Posterior cingulate gyrus (tissue), 11 donors: ENCODE measurements at places on chromosomes 3 and 15.

DNA sequence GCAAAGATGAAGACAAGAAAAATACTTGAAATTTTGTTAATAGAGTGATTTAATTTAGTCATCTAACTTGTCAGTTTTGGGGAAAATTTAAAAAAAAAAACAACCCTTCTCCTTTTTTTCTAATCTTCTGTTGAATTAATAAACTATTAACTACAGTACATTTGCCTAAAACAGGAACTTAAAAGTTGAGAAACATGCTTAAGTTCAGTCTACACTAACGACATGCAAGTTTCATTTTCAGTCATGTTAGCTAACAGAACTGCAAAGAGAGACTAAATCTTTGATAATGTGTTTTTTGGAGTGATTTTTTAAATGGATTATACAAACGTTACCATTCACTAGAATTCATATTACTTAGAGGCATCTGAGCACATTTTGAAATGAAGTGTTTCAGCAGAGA lies 71.9 kb upstream of the MBNL1 start:
- no peak for DNase-seq

GRCh38 chr3:115021061-115021460 lies 126.0 kb downstream of the ZBTB20 start:
- DNase-seq, result no peak

DNA sequence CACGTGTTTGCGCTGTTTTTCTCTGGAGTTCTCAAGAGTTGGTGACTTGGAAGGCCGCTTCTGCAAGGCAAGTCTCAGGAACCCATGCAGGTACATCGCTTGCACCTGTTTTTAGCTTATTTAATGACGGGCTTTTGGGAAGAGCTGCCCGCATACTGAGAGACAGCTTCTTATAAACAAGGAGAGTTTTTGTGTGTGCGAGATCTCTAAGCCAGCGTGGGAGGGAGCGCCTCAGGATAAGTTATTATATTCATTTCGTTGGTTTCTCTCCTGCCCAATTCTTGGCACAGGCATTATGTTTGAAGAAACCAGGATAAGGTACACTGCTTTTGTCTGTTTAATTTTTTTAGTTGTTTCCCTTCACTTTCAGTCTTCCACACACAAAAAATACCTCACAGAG lies 11.4 kb upstream of the SACM1L start:
- DNase-seq, result no peak

GRCh38 chr15:67064607-67065530 lies 533 bp upstream of the SMAD3 start:
- peak; percentile 89 for DNase-seq

GRCh38 chr3:71791634-71792033 lies 6.7 kb upstream of the PROK2 start:
- DNase-seq, result no peak

- DNase-seq, result no peak
These were observed 89.3 kb downstream of the FOXP1 start for GRCh38 chr3:71494212-71494611.

- DNase-seq, result no peak
These were observed 30.2 kb upstream of the LAMP3 start for GRCh38 chr3:183192650-183193300.

DNA sequence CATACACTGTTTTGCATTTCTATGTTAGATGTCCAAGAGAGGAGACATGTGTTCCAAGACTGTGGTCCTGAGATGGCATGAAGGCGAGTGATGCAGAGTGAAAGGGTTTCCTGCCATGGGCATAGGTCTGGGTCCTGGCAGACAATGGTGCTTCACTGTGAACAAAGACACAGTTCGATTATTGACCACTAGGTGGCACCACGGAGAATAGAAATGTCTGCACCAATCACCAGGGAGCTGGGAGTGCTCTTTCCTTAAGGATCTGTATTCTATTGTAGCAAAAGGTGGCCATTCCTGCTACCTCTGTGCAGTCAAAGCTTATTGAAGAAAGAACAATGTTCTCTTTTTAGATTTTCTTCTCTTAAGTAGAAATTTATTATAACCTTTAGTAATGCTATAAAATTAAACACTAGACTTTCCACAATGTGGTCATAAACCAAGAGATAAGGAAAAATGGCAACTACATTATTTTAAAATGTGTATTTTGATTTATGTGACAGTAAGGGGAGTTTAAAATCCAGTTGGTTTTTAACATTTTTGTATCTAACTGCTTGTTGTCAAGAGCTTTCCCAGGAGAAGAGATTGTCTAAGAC lies 88.7 kb downstream of the GABRG3 start:
- DNase-seq, result no peak

DNA sequence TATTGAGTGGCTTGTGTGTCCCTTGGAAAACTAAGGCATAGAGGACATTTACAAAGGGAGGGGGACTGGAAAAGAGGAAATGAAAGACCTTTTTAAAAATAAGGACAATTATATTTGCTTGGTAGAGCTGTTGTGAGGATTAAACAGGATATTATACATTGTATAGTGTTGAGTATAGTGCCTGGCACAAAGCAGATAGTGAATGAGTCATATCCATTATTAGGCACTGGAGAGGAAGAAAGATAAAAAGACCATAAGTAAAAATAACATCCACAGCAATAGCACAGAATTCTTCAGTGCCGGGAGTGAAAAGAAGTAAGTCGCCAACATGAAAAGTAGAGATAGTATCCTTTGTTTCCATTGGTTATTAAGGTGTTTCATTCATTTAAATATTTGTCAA lies 623.3 kb downstream of the PDCD6IP start:
- no peak for DNase-seq

- no peak for DNase-seq
These were observed 33.0 kb downstream of the NLGN1 start for GRCh38 chr3:173430576-173430975.

GRCh38 chr3:67875338-67875737 lies 220.9 kb upstream of the SUCLG2 start:
- DNase-seq, result no peak

- peak; percentile 33 for DNase-seq
These were observed 78.1 kb downstream of the LSM3 start for GRCh38 chr3:14256561-14257342.

GRCh38 chr15:25731411-25731810 lies 131.7 kb downstream of the ATP10A start:
- no peak for DNase-seq

DNA sequence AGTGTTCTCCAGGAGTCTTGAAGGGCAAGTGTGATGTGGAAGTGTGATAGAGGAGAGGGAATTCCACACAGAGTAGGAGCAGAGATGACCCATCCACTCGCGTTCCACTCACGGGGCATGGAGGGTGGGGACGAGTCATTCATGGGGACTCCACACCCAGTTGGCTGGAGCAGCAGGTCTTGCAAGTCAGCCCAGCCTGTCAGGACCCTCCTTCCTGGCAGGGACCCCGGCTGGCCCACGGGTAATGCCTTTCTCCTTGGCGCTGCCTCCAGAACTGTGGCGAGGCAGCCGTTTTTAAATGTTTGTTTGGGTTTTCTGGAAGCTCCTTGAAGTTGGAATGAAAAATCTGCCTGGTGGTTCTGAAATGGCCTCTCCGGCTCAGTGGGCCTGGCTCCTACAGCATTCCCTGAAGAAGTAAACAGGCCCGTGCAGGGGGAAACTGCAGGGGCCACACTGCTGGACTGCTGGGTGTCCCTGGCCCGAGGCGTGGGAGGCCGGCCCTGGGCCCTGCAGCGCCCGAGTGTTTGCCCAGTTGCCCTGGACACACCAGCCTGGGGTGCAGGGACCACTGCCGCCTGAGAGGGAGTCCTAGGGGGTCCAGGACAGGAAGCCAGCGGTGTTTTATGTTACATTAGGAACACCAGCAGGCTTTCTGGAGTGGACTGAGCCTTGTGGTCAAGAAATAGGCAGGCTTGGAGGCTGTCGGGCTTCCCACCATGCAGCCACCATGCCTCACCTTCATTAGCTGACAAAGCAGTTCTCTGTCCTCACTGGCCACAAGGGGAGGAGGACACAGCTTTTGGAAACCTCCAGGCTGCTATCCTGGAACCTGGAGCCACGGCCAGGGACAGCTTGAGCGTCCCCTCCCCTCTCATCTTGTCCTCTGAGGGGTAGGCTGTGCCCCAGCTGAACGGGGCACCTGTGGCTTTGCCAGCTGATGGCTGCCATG lies 61.3 kb downstream of the CEMIP start:
- peak; percentile 56 for DNase-seq

DNA sequence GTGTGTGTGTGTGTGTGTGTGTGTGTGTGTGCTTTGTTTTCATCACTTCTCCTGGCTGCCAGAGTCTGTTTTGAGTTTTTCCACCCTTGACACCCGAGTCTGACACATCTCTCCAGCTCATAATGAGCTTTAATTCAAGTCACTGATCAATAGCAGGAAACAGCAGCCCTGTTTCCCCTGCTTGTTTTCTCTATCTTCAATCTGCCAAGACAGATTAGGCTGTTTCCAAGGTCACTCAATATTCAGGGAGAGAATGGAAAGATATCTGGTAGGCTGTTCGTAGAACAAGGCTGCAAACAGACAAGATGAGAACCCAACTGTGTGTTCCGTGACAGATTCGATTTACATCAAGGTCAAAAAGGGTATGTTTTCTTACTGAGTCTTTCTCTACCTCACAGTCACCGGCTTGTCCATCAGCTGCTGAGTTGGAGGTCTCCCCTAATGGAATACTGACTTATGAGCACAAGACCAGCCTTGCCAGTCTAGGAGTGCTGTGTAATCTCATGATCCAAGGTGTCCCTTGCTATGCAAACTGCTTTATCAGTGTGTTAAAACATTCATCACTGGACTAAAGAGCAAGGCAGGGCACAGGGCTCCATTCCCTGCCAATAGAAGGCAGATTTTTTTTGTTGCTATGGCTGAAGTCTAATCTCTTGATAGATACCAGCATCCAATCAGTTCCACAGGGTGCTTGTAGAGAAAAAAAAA lies 187.9 kb upstream of the LMCD1 start:
- DNase-seq, result no peak

DNA sequence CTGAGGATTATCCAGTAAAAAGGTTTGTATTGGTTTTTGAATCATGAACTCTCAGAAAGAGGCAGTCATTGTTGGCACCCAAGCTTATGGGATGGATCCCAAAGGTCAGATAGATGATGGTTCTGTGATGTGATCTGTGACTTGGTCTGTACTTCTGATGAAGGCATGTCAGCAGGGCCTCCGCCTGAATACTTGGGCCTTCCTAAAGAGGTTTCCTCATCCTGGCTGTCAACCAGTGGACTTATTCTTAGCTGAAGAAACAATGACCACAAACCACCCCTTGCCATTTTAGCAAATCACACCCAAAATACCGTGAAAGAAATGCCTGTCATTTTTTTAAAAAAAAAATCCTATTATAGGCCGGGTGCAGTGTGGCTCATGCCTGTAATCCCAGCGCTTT lies 48.2 kb upstream of the SLC9A9 start:
- DNase-seq, result no peak

- no peak for DNase-seq
These were observed 144.2 kb upstream of the SOX2 start for GRCh38 chr3:181567311-181568075.

- DNase-seq, result no peak
These were observed 88.6 kb downstream of the SLCO3A1 start for GRCh38 chr15:91941871-91942658.

GRCh38 chr15:65033659-65034269 lies 4.3 kb upstream of the MTFMT start:
- DNase-seq, result no peak

GRCh38 chr3:179181993-179182551 lies 33.9 kb downstream of the PIK3CA start:
- no peak for DNase-seq

GRCh38 chr15:59594493-59594942 lies 17.1 kb upstream of the GCNT3 start:
- no peak for DNase-seq

DNA sequence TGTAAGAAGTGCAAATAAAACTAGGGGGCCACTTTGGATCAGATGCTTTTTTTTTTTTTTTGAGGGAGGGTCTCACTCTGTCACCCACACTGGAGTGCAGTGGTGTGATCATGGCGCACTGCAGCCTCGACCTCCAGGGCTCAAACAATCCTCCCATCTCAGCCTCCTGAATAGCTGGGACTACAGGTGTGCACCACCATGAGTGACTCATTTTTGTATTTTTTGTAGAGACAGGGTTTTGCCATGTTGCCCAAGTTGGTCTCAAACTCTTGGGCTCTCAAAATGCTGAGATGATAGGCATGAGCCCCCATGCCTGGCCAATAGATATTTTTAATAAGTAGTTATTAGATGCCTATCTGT lies 20.8 kb downstream of the CCR1 start:
- no peak for DNase-seq

GRCh38 chr15:52136442-52136980 lies 23.9 kb upstream of the BCL2L10 start:
- no peak for DNase-seq

DNA sequence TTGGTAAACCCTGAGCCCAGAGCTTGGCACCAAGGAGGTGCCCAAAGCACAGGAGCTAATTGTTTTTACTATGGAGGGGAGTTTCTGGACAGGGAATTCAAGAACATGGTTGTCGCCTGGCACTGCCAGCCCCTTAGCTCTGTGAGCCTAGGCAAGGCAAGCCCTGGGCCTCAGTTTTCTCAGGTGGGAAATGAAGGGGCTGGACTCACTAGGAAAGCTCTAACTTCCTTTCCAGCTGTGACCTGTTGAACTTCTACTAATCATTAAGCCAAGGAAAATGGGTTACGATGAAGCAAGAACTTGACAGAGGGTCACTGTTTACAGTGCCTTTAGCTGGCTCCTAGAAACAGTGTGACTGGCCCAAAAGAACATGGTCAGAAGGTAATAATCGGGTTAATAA lies 277.2 kb downstream of the SHQ1 start:
- DNase-seq, result no peak

DNA sequence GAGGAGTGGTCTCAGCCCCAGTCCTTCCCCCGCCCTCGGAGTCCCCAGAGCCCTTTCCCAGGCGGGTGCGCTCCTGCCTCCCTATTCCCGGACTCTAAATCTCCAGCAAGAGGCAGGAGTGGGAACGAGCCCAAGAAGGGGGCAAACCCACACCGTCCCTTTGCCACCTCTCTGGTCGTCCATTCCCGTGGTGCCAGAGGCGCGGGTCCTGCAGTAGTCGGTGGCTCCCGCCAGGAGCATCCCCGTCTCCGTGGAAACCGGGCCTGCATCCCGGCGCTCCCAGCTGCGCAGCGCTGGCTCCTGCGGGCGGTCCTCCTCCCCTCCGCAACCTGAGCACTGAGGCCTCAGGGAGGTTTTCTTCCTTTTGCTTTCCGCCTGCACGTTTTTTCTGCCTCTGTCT lies 44.8 kb downstream of the LHFPL4 start:
- no peak for DNase-seq

GRCh38 chr15:68417051-68417450 lies 14.9 kb downstream of the ITGA11 start:
- no peak for DNase-seq

GRCh38 chr15:99365242-99365641 lies 114.0 kb downstream of the LRRC28 start:
- no peak for DNase-seq

- DNase-seq, result peak; percentile 98
These were observed at the start of gene SH3GL3 for GRCh38 chr15:83446904-83447709. TSS of gene SH3GL3 (plus strand) at chr15:83447341. CDS start at chr15:83447534, 193 bp downstream.
